ENCODE measurements at places on chromosomes 12 and 14. TPM values are rescaled to one million over a fixed set of nuclear protein-coding genes. Genes with fewer than 3 reads are reported as not detected.

DNA sequence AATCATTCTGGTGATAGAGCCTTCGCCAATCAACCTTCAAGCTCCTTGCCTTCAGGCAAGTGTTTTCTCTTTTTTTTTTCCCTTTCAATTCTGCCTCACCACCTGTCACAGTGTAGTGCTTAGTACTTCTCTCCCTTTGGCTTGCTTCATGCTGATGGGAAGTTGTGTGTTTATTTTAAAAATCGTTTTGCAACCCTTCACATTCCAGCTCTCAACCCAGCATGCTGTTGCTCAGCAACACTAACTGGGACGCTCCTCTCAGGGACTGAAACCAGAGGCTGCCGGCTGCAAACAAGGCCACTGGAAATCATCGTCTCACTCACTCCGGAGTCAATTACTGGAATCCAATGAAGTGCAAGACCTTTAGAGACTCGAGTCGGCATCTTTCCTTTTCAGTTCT lies 342.7 kb downstream of the PRKD1 start:
- DNase-seq = no peak

DNA sequence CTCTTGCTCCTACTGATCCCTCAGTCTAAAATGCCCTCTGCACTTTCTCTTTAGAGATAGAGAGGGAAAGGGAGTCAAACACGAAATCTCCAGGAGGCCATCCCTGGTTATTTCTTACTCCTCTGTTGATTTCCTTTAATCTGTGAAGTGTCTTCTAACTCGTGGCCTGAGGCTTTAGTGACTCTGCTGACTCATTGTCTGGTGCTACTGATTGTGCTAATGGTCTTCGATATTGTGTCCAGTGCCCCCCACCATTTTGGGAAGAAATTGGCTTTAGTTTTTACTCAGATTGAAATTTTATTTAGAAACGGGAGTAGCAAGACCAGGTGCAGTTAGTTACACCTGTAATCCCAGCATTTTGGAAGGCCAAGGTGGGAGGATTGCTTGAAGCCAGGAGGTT lies 839 bp downstream of the CLEC9A start:
- DNase-seq = no peak

DNA sequence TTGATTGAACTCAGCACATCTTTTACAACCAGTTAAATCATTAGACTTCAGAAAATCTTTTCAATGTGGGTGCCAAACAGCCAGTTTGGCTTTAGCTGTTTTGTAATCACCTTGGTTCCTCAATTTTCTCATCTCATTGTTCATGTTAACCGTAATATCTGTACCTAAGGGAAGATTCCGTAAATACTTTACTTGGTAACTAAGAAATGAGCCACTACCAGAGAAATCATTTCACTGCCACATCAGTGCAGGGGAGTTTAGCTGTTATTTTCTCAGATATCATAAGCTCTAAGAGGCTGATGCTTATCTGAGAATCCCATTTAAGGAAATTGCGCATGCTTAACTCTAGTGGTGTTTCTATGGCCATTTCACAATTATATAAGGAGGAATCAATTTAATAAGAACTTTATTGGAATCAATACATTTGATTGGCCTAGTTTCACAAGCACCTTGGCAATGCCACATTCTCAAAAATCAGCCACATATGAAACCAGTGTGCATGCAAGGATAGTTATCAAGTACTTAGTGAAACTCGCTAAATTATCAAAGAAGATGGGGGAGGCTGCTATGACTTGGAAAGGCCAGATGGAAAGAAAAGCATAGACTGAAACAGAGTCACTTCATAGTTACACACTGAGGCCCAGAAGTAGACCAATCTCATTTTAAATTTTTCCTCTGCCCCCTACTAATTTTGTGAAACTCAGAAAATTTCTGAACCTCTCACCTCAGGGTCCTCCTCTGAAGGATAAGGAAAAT lies 28.1 kb upstream of the IL22 start:
- no peak for DNase-seq

GRCh38 chr14:69574263-69574953 lies at the start of gene CCDC177:
Gene CCDC177, minus strand, starts transcription at chr14:69574871. Its CDS starts 1,249 bp downstream, at chr14:69573622.
- peak; percentile 86 for DNase-seq

GRCh38 chr14:100603341-100604120 lies 16.3 kb upstream of the BEGAIN start:
- peak; percentile 61 for DNase-seq

DNA sequence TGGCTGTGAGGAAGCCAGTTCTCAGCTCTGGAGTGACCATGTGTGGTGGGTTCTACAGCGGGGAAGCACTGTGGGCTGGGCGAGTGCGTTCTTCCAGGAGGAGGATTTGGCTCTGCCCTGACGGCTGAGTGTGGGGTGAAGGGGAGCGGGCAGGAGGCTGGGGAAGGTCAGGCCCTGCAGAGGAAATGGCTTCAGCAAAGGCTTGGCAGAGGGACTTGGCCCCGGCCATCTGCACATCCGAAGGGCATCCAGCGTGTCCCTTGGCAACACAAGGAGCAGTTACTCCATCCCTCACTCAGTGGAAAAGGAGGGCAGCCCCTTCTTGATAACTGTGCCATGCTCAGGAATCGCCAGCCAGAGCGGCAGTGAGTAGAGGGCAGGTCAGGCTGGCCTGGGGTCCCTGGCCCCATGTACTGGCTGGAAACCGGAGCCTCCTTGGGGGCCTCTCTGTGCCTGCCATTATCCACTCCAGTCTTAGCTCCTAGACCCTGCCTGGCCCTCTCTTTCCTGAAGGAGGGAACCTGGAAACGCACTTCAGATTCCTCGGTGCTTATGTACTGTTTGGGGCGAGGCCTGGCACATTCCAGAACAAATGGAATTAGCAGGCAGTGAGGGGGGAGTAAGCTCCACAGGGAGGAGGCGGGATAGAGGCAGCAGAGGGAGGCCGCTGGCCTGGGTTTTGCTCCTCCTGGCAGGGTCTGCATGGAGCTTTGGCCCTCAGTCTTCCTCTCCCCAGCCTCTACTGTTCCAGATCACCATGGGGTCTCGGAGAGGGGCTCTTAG lies 133.6 kb upstream of the NCOR2 start:
- peak; percentile 83 for DNase-seq

GRCh38 chr12:105253866-105254513 lies 18.0 kb upstream of the APPL2 start:
- DNase-seq = peak; percentile 49

- no peak for DNase-seq
These were observed 72.5 kb upstream of the MYL2 start for GRCh38 chr12:110992909-110993308.

GRCh38 chr12:40499856-40500255 lies 192.4 kb upstream of the CNTN1 start:
- DNase-seq = no peak

DNA sequence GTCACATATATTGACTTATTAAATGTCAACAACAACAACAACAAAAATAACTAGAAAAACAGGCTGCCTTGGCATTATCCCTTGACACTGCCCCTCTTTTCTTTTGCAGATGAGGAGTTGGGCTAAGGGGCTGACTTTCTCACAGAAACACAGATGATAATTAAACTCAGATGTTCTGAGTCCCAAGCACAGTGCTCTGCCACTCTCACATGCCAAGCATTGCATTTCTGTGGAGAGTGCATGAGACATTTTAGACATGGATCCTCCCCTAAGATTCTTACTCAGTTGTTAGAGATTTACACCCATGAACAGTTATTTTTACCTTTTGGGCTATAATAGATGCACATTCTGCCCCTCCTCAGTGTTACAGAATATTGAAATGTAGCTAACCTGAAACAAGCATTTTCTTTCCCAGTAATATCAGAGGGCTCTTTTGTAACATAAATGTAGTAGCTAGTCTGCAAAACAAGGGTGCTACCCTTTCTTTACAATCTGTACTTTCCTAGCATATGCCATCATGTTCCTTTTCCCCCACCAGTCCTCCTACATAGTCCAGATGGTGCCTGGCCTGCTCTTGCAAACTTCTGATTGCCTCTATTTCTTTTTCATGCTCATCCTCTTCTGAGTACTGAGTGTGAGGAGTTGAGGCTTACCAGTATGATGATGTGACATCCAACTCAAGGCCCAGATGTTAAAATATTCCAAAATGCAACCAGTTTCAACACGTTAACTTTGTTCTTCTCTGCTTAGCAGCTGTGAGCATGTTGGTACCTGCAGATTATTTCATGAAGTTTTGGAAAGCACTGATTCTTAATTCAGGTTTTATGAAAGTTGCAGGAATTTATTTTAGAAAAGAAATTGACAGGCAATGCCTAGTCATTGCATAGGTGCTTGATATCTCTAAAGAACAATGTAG lies 125.0 kb upstream of the ATP2B1 start:
- DNase-seq = no peak

GRCh38 chr12:57107456-57108155 lies 3.6 kb downstream of the STAT6 start:
- peak; percentile 57 for DNase-seq

DNA sequence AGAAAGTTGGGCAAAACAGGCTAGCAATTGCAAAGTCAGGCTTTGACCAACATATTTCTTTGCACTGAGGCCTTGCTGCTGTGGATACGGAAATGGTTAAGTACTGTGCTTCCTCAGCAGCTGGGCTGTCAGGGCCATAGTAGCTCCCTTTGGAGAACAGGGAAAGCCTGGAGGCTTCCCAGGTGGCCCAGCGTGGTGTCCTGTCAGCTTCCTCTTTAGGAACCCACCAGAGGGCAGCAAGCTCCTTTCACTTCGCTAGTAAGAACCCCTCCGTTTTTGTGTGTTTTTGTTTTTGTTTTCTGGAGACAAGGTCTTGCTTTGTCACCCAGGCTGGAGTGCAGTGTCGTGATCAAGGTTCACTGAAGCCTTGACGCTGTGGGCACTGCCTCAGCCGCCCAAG lies 1.7 kb upstream of the CFAP251 start:
- no peak for DNase-seq

DNA sequence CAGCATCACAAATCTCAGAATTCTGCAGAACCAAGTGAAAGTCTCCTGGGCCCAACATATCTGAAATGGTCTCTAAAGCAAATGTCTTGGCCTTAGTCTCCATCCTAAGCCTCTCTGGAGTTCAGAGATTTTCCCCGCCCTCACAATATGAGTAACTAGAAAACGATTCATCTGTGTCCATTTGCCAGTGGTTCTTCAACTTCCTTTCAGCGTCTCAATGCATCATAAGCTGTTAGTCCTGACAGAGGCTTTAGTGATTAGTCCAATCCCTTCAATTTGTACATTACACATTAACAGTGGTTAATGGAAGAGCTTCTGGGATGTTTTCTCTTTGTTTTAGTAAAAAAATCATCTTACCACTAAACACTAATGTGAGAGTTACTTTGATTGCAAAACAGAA lies 17.4 kb downstream of the NPC2 start:
- DNase-seq = no peak

Gene LRTM2
- polyA plus RNA-seq = not detected

DNA sequence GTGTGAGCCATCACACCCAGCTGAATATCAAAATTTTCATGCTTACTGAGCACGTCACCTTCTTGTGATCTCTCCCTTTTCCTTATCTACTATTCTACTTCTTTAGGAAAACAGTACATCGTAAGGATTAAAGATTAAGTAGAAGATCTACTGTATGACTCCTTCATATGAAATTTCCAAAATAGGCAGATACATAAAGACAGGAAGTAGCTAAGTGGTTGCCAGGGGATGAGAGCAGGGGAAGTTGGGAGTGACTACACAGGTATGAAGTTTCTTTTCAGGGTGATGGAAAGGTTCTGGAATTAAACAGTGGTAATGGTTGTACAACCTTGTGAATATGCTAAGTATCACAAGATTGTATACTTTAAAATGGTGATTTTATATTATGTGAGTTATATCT lies 36.5 kb upstream of the CERS5 start:
- DNase-seq = no peak

Gene EFS
- polyA plus RNA-seq = 5.5 TPM

DNA sequence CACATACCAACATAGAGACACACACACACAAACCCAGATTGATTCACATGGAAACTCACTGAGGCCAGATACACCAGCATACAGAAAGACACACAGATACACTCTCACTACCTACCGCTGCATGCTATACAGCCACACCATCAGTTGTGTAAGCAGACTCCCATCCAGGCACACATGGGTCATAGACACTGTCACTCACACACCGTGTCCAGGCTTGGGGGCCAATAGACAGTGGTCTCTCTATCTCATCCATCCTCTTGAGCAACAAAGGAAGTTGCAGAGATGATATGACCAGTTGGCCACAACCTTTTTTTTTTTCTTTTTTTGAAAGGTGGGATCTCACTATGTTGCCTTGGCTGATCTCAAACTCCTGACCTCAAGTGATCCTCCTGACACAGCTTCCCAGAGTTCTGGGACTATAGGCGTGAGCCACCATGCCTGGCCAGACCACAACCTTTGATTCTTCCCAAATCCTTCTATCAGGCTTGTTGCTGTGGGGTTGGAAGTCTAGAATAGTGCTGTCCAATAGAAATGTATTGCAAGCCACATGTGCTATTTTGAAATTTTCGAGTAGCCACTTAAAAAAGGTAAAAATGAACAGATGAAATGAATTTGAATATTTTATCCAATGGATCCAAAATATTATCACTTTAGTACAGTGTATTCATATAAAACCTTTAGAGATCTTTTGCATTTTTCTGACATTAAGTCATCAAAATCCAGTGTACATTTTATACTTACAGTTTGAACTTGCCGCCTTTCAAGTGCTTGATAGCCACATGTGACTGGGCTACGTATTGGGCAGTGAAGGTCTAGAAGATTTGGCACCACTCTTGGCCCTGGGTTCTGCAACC lies 7.4 kb downstream of the LRP1-AS start:
- peak; percentile 35 for DNase-seq

GRCh38 chr14:93301821-93302447 lies 30.9 kb downstream of the BTBD7 start:
- no peak for DNase-seq

Gene GALNT16
- 10.7 TPM for polyA plus RNA-seq

- no peak for DNase-seq
These were observed 25.6 kb downstream of the CRADD start for GRCh38 chr12:93702707-93703315.

GRCh38 chr14:24954037-24954699 lies 95.8 kb downstream of the STXBP6 start:
- DNase-seq = no peak

Gene TAS2R13
- not detected for polyA plus RNA-seq

DNA sequence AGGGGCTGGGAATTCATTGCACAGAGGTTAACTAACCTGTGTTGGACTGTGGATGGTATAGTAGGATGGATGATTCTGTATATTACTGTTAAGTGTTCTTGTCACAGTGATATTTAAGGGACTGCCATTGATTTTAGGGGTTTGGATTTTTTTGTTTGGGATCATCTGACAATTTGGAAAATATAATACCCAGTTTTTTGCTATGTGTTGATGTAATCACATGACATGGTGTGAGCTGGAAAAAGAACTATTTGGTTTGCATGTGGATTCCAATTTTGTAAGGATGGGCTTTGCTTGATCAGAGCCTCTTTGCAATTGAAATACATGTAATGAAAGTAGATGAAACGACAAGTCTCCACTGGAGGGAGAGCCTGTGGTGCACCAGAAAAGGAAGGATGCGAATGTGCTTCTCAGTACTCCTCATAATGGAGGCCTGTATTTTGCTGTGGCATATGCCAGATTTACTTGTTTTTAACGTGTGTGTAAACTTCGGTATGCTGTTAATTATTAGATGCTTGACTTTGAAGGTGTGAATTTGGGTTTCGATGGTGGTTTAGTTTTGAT lies 2.7 kb downstream of the DYRK2 start:
- no peak for DNase-seq

Gene ACSS3
- 8.2 TPM for polyA plus RNA-seq

All from aorta (tissue), 5 donors.